Endothelial cell of umbilical vein (primary cell): ENCODE measurements at places on chromosomes 1 and 21. TPM values are rescaled to one million over a fixed set of nuclear protein-coding genes. Genes with fewer than 3 reads are reported as not detected.
A peak's percentile ranks its signal among the peaks of the same experiment; 100 is the strongest.

DNA sequence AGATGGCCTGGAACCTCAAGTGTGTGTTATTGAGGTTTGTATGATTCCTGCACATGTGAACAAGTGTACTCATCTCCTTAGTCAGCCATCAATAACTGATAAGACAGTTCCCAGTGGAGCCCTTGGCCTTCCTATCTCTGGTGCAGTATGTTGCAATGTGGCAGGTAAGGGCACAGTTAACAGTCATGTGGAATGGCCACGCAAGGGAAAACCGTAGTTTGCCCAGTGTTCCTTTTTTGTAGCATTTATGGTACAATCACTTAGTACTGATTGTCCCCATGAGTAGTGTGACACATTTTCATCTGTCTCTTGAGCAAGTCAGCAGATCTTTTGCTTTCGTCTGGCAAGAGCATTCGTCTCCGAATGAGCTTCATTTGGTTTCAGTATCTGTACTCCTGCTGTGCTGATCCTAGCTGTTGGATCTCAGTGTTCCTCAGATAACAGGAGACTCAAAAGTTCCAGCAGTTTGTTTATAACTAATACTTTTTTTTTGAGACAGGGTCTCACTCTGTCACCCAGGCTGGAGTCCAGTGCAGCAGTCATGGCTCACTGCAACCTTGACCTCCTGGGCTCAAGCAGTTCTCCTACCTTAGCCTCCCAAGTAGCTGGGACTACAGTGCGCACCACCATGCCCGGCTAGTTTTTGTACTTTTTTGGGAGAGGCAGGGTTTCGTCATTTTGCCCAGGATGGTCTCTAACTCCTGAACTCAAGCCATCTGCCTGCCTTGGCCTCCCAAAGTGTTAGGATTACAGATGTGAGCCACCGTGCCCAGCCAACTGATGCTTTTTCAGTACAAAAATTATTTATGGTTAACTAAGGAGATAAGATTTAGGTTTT, 8.2 kb downstream of the CTPS1 start:
- DNase-seq = no peak

- DNase-seq = no peak
These were observed 25.8 kb upstream of the PPP1R8 start for GRCh38 chr1:27804791-27805190.

The CRP gene
- polyA plus RNA-seq = not detected in 2 replicates

DNA sequence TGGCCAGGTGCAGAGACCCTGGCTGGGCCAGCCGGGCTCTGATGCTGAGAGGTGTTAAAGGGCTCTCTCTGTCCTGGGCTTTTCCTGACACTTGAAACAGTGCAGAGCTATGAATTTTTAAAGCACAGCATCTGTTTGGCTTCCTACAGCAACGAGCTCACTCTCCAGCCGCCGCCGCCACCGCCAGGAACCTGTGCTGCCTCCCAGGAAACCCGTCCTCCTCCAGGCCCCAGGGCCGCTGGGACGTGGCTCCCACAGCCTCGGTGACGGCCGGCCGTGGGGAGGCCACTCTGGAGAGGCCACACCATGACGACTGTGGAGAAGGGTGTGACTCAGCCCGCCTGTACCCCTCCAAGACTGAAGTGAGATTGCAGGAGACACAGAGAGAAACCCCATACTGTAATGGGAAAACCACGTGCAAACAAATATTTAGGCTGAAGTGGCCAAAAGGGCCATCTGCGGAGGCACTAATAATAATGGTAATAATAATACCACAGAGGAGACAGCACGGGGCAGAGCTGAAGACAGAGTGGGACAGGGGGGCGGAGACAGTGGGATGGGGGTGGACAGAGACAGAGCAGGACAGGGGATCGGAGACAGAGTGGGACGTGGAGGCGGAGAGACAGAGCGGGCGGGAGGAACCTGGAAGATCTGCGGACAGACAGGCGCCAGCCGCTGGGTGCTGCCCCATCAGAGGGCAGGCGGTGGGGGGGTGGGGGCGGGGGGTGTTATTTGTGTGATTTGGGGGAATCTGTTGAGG, 139.2 kb downstream of the CASZ1 start:
- DNase-seq = no peak

GRCh38 chr1:229905031-229905545, 161.9 kb upstream of the GALNT2 start:
- DNase-seq = no peak

DNA sequence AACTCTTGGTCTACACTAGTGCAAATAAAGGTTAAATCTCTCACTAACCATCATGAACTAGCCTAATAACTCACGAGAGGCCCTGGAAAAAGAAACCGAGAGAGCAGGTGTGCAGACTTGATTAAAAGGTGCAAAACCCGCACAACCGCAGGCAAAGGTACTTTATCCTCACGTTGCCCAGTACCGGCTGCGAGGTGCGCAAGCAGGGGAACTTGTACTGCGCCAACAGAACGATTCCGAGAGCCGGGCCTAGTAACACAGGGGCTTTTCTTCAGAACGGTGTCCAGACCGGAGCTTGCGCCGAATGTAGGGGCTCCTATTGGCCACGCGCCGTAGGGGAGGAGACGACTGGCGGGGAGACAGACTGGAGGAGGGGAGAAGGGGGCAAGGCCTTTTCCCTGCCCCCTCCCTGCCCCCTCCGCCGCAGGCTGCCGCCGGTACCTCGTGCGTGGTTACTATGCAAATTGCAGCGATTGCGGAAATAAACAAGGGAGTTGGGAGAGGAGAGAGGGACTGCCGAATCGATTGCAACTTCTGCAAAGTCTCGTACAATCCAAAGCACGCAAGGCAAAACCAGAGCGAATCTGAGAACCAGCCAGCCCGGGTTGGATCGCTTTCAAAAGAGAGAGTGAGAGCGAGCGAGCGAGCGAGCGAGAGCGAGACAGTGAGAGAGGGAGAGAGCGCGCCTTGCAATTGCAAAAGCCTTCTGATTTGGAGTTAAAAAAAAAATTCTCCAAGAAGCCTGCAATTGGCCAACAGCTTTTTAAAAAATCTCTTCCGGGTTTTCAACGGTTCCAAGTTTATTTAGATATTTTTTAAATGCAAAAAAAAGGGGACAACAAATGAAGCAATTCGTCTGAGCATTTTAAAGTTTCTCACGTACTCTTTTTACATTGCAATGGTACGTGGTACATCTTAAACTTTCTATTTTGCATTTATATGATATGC, 5.4 kb upstream of the NFIA start:
- peak; percentile 92 for DNase-seq

- DNase-seq = no peak
These were observed 15.9 kb downstream of the KAZN start for GRCh38 chr1:14614341-14614740.

DNA sequence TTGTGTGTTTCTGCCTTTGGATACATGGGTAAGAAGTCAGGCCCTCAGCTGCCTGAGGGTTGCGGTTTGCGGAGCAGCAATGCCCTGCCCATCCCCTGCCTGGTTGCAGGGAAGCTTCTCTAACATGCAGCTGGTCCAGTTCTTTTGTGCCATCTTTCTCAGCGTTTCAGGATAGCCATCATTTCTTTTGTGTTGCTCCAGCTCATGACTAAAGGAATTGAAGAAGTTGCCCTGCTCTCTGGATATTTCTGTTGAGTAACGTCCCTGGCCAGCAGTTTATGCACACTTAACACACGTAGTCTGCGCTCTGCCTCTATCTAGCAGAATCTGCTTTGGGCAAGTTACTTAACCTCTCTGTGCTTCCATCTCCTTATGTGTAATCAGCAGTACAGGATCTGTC, 62.1 kb downstream of the DOP1B start:
- no peak for DNase-seq

DNA sequence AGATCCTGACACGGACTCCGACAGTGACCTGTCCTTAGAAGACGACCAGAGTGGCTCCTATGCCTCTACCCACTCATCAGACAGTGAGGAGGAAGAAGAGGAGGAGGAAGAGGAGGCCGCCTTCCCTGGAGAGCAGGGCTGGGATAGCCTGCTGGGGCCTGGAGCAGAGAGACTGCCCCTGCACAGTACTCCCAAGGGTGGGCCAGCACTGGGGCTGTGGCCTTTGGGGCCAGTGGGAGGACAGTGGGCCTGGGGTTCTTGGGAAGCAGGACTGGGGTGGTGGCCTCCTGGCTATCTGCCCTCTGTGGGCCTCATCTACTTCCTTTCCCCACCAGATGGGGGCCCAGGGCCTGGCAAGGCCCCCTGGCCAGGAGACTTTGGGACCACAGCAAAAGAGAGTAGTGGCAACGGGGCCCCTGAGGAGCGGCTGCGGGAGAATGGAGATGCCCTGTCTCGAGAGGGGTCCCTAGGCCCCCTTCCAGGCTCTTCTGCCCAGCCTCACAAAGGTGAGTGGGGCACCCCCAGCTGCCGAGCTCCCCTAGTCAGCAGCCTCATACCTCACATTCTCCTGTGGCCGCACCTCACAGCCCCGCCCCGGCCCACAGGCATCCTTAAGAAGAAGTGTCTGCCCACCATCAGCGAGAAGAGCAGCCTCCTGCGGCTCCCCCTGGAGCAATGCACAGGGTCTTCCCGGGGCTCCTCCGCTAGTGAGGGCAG, 10.0 kb downstream of the PSRC1 start:
- no peak for DNase-seq

The FAM110D gene
- 2.6 and 3.8 TPM in 2 replicates for polyA plus RNA-seq

DNA sequence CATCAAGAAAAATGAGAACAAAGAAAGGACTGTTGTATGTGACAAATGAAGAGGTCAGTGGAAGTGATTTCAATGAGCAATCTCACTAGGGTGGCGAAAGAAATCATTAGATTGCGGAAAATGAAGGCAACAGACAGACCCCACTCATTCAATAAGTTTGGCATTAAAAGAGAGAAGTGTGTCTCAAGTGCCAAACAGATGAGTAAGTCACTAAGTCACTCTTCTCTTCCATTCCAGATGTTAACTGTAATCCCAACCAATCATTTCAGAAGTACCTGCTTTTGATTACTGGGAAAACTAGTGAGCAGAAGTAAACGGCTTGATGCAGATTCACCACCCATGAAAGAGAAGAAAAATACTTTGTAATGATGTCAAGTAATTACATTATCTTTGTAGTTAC, 144.3 kb upstream of the PRMT6 start:
- no peak for DNase-seq

The GPR3 gene
- polyA plus RNA-seq = 1.8 and 2.2 TPM in 2 replicates

The CLCNKA gene
- not detected in 2 replicates for polyA plus RNA-seq

DNA sequence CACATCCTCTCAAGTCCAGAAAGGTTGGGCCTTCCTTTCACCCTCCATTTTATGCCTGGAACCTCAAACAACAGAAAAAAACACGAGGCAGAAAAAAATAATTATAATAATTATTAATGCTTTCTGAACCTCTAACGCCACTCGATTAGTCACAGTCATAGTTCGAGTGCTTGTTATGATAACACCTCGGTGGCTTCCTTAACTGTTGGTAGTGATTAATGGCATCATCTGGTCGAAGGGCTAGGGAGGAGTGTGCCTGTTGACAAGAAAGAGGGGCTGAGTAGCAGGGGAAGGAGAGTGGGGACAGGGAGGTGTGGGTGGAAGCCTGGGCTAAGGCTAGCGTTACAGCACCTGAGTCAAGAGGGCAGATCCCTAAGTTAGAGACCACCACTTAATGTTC, 21.3 kb upstream of the IL10 start:
- no peak for DNase-seq

- DNase-seq = no peak
These were observed 10.3 kb upstream of the SNX7 start for GRCh38 chr1:98651116-98651632.
